Myocyte (in vitro differentiated cells): ENCODE measurements at places on chromosomes 12 and 14.

- peak; percentile 30 for DNase-seq
Observed at GRCh38 chr12:67986632-67987031, 2.6 kb upstream of the IFNG-AS1 start.

DNA sequence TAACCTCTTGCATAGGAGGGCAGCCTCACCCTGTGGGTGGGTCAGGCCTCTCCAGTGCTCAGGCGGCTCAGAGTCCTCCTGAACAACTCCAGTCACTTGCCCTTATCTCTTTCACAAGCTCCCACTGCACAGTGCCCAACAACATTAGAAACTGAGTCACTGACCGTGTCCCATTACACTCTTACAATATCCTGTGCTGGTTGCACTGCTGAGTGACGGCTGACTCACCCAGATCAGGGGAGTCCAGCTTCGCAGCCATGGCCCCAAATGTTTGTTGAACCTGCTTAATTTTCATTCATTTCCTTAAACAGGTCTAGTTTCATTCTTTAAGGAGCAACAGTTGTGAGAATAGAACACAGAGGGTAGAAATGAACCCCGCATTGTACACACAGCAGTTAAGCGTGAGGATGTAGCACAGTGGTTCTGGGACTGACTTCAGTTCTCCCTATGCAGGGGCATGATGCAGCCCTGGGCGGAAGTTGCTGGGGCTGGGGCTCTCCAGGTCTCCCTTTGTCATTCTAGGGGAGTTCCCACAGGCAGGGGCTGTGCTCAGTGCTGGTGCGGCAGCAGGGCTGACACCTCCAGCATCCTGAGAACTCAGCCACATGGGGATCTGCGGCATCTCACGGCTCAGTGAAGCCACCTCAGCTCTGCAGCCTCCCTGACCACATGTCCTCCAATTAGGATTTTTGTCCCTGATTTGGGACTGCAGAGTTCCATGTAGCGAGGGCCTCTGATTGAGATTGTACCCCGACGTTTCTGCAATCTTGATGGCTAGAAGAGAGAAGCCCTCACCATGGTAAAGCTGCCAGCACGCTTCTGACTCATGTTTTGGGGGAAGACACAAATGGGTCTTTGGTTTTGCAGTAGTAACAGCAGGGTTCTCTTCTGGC is 16.1 kb downstream of the GPR68 start:
- peak; percentile 52 for DNase-seq

DNA sequence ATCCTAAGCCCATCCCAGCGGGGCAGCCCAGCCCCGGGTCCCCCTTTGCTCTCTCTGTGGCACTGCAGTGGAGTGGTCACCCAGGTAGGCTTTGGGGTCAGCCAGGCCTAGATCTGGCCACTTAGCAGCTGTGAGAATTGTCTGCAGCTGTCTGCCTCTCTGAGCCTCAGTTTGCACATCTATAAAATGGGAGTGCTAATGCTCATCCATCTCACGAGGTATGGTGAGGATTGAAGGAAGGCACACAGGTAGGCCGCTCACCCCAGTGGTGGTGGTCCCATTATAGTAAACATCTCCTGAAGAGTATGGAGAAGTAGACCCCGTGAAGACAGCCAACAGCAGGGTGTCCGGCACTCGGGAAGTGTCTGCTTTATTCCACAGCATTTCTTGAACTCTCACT is 9.2 kb downstream of the FOXN4 start:
- no peak for DNase-seq

GRCh38 chr12:74499192-74499591 is 38.4 kb upstream of the ATXN7L3B start:
- no peak for DNase-seq

- DNase-seq = no peak
Observed at GRCh38 chr12:6443361-6443983, 1.3 kb upstream of the CD27 start.

- DNase-seq = no peak
Observed at GRCh38 chr12:47202176-47202575, 122.4 kb upstream of the AMIGO2 start.

DNA sequence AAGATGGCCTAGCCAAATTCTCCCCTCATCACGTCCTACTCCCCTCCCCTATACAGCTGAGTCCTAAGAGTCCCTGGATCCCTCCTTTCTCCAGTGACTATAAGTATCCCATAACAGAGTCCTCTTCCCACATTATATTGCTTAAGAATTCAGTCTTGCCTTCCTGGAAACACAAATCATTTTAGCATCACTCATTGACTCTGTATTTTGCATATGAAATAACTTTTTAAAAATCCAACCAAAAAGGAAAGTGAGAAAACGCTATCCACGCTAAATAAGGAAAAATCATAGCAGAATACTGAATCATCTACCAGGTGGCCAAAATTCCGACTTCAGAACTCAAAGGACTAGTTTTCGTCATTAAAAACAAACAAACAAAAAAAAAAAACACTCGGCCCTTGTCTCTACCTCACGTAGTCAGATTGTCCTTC is 130.2 kb downstream of the GCH1 start:
- DNase-seq = peak; percentile 27

DNA sequence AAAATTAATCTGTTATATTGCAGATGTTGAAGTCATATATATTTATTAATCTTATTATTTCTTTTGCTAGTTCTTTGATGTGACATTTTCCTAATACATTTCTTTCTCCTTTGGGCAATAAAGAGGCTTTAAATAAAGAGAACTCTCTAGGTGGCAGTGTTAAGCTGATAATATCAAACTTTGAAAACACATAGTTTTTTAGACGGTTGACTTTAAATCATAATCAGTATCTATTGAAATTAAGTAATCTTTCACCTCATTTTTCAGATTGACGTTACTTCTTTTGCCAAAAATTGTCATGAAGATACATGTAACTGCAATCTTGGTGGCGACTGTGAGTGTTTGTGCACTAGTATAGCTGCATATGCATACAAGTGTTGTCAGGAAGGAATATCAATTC is 130.8 kb upstream of the PTPRQ start:
- DNase-seq = peak; percentile 7

- DNase-seq = no peak
Observed at GRCh38 chr12:22722779-22723178, 97.8 kb downstream of the ETNK1 start.

GRCh38 chr12:8675591-8676036 is 13.0 kb upstream of the MFAP5 start:
- DNase-seq = no peak

GRCh38 chr12:21559855-21560569 is 33.9 kb downstream of the SPX start:
- peak; percentile 52 for DNase-seq

DNA sequence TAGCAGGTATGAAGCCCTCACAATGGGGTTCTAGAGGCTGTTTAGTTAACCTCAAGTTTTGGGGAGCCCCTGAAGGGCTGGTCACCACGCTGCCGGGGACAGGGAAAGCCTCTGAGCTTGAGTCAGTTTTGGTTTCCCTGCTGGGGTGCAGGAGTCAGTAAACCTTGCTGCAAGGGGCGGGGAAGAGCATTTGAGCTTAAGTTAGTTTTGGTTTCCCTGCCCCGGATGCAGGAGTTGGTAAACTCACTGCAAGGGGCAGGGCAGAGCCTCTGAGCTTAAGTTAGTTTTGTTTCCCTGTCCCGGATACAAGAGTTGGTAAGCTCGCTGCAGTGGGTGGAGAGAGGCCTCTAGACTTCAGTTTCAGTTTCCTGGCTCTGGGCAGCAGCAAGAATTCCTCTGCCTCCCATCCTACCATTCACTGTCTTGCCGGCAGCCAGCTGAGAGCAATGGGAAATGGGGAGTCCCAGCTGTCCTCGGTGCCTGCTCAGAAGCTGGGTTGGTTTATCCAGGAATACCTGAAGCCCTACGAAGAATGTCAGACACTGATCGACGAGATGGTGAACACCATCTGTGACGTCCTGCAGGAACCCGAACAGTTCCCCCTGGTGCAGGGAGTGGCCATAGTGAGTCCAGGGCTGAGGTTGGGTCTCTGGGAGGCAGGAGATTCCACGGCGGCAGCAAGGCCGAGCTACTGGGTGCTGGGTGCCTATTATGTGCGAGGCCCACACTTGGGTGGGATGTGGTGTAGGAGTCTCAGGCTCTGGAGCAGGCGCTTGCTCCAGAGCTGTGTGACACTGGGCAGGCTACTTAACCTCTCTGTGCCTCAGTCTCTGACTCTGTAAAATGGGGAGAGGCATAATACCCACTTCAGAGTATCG is at the start of gene OAS2:
TSS of gene OAS2 (plus strand) at position 357 of the 878 bp plus-strand sequence. CDS start at position 447, 90 bp downstream.
- peak; percentile 79 for DNase-seq

GRCh38 chr14:74902941-74903705 is 19.9 kb downstream of the RPS6KL1 start:
- DNase-seq = no peak

DNA sequence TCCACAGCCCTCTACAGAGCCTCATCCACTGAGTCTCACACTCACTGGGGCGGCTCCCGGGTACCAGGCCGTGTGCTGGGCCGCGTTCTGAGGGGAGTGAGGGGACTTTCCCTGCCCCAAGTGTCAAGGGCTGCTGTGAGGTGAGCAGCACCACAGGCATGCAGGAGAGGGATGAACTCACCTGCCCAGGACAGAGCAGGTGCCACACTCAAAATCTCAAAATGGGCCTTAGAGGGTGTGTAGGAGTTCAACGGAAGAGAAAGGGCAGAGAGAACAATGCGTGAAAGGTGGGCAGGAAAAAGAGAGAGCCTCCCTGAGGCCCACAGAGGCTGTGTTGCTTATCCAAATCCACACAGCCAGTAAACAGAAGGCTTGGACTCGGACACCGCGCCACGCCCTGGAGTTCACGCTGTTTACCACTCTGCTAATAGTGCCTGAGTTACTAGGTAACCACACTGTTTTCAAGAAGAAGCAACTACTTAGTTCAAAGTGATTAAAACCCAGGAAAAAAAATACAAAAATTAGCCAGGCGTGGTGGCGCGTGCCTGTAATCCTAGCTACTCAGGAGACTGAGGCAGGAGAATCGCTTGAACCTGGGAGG is 32.7 kb downstream of the TSPAN11 start:
- DNase-seq = no peak
